ENCODE measurements at places on chromosomes 11 and 22.

- DNase-seq: no peak
These were observed 8.5 kb downstream of the ACAD8 start for GRCh38 chr11:134261626-134262488.

GRCh38 chr11:67288198-67288451, 978 bp upstream of the ANKRD13D start:
- no peak for DNase-seq

GRCh38 chr11:47186700-47187695, 764 bp upstream of the PACSIN3 start:
- no peak for DNase-seq

DNA sequence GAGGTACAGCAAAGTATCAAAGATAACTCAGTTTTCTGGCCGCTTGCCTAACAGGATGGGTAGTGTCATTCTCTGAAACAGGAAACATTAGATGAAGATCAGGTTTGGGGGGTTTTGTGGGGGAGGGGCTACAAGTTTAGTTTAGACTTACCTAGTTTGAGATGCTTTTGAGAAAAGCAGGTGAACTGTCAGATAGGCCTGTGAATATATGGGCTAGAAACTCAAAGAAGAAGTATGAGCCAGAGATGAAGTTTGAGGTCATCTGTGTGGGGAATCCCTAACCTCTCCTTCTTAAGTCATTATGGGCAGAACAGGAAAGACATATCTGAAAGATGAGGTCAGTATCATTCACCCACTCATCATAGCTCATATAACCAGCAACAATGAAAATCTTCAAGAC, 11.9 kb downstream of the HOATZ start:
- no peak for DNase-seq

DNA sequence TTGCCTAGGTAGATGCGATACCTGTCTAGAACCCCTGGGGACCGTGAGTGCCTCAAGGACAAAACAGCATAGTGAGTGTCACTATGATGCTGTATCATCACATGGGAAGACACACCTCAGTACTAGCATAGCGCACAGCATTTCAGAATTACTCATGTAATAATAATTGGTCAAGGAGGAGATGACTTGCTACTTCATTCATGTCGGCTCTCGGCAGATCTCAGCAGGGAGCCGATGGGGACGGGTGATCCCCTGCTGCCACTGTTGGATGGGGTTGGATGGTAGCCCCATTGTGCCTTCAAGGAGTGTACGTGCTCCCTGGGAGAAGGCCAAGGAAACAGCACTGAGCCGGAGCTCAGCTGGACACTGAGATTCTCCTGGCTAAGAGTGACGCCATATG, 186.9 kb downstream of the EFCAB6 start:
- DNase-seq: no peak

GRCh38 chr11:86591631-86592030, 80.8 kb downstream of the ME3 start:
- DNase-seq: no peak

- DNase-seq: no peak
These were observed 87.5 kb downstream of the DDX10 start for GRCh38 chr11:108752297-108752751.

DNA sequence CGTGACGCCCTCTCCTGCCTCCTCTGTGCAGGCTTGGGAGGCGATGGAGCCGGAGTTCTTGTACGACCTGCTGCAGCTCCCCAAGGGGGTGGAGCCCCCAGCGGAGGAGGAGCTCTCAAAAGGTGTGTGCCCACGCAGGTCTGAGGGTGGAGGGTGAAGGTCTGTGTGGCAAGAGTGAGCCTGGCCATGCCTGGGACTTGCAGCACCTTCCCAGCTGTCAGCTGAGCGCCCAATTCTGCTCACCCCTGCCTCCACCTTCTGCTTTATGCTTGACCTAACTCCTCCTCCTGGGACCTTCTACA, 2.5 kb downstream of the PARVG start:
- DNase-seq: no peak

DNA sequence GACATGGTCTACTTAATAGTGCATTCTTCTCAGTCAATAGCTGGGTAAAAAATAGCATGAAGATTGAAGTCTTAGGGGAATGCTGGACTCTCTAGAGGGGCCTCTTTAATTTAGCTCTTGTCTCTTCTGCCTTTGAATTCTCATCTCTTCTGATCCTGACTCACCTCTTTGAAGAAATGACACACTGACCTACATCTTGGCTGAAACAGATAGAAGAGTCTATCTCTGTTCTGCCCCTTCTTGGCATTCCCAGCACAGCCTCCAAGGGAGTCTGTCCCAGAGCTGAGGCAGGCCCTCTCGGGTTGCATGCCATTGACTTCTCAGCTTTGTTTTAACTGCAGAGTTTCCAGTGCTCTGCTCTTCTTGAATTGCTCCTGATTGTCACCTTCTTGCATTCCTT, 55.7 kb downstream of the PTPRJ start:
- DNase-seq: no peak

DNA sequence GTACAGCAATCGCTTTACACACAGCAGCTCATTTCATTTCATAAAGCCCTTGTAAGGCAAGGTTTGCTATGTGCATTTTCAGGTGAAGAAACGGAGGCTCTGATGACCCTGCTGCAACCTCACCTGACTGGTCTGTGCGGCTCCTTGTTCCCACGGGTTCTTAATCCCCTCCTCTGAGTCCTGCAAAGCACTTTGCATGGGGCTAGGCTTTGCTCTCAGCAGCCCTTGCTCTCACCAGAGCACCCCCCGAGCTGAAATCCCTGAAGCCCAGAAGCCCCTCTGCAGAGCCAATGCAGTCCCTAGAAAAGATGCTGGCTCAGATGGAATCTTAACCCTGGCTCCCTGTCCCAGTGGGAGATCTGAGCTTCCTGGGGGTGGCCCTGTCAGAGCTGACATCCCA, 11.0 kb upstream of the APOL6 start:
- DNase-seq: no peak

DNA sequence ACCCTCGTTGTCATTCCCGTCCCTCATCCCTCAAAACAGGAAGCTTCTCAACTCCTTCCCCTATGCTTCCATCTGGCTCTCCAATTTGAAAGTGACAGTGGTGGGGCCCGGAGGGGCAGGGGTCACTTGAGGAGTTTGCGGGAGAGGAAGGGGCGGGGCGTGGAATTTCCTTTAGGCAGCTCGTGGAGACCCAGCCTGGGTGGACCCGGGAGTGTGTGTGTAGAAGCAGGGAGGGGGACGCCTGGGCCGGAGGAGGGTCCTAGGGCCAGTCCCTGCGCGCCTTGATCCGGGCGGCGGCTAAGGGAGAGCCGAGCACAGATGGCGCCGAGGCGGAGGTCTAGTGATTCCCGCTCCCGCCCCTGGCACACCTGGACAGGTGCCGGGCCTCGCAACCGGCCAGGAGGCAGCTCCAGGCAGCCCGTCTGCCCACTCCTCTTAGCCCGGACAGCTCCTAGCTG, 7.8 kb upstream of the PAX6 start:
- no peak for DNase-seq

GRCh38 chr11:111762981-111763643, 3.1 kb downstream of the PPP2R1B start:
- DNase-seq: no peak

- no peak for DNase-seq
These were observed 21.3 kb downstream of the SGSM1 start for GRCh38 chr22:24827296-24827695.

Data from glomerular endothelial cell (primary cell).